ENCODE measurements at places on chromosomes 1 and 21.

- DNase-seq = no peak
These were observed 31.7 kb upstream of the MPZL1 start for GRCh38 chr1:167690053-167690452.

DNA sequence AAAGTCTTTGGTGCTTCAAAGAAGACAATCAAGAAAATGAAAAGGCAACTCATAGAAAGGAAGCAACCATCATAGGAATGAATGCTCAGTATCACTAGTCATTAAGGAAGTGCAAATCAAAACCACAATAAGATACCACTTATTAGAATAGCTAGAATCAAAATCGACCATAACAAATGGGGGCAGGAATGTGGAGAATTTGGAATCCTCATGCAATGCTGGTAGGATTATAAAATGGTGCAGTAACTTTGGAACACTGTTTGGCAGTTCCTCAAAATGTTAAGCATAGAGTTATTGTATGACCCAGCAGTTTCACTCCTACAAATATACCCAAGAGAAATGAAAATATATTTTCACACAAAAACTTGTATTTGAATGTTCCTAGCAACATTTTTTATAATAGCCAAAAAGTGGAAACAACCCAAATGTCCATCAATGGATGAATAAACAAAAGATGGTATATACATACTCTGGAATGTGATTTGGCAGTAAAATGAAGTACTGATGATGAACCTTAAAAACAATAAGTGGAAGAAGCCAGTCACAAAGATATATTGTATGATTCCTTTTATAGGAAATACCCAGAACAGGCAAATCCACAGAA is 105.6 kb downstream of the MIS18A start:
- no peak for DNase-seq

- DNase-seq = no peak
These were observed 373 bp downstream of the MTF1 start for GRCh38 chr1:37858931-37859506.

- DNase-seq = no peak
These were observed 49.0 kb upstream of the CD34 start for GRCh38 chr1:207959910-207960309.
